ENCODE measurements at places on chromosomes 6 and 20. TPM values are rescaled to one million over a fixed set of nuclear protein-coding genes. Genes with fewer than 3 reads are reported as not detected.

- DNase-seq: no peak
Observed at GRCh38 chr6:71392276-71392675, 103.7 kb downstream of the OGFRL1 start.

- no peak for DNase-seq
Observed at GRCh38 chr20:50041246-50041873, 58.6 kb downstream of the SNAI1 start.

DNA sequence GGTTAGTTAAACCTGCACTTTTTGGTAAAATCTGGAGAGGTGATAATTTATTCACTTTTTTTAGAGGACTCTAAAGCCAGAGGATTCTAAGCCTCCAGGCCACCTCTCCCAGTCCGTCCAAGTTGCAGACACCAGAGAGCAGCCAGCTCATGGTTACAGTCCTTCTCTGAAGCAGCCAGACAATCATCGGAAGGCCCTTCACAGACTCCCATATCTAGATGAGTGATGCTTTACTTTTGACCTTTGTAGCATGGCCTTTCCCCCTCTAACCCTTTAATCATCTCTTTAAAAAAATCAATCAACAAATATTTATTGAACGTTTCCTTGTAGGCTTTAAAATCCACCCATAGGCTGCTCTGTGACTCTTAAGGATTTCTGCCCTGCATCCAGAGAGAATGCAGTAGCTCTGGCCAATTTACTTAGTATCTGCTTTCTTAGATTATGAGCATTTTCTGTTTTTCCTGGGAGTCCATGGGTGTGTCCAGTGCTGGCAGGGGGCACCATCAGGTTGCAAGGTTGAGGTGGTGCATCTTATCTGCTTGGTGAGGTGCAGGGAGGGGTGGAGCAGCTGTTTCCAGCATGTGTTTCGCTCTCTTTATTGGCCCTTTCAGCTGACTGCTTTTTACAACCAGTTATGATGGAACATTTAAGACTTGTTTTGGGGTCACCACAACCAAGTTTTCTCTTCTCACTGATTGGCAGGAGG is 58.6 kb downstream of the JARID2 start:
- DNase-seq: no peak

GRCh38 chr6:14165091-14165490 is 47.5 kb downstream of the CD83 start:
- no peak for DNase-seq

- DNase-seq: no peak
Observed at GRCh38 chr20:51139891-51140290, 117.0 kb upstream of the KCNG1 start.

DNA sequence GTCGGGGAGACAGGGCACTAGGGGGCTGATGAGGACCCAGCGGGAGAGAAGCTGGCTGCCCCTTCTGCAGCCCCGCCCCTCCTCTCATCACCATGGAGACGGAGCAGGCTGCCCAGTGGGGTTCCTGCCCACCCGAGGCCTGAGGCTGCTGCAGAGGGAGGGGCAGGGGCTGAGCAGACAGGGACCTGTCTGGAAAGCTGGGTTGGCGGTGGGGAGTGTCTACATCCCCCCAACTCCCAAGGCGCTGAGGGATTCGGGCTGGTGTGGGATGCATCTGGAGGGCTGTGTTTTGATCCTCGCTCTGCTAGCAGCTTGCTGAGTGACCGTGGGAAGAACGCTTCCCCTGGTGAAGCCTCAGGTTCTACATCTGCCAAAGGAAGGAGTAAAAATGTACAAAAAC is 1.2 kb upstream of the BPI start:
- DNase-seq: no peak

GRCh38 chr6:53691252-53691651 is 25.7 kb upstream of the KLHL31 start:
- DNase-seq: no peak

- no peak for DNase-seq
Observed at GRCh38 chr6:165575158-165575549, 87.9 kb downstream of the PDE10A start.

DNA sequence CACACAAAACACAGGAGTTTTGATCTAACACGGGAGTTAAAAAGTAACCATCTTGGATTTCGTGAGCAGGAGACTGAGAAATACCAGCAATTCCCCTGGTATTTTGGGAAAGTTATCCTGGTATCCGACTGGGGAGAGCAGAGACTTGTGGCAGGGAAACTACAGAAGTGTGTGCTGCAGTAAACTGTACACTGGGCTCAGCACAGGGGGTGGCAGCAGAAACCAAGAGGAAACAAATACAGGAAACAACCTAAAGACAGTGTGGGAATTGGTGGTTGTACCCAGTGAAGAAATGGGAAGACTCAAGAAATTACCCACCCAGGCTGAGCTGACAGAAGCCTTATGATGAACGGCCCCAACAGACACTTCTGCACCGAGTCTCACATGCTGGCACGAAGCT is 109.8 kb downstream of the CHD6 start:
- DNase-seq: no peak

DNA sequence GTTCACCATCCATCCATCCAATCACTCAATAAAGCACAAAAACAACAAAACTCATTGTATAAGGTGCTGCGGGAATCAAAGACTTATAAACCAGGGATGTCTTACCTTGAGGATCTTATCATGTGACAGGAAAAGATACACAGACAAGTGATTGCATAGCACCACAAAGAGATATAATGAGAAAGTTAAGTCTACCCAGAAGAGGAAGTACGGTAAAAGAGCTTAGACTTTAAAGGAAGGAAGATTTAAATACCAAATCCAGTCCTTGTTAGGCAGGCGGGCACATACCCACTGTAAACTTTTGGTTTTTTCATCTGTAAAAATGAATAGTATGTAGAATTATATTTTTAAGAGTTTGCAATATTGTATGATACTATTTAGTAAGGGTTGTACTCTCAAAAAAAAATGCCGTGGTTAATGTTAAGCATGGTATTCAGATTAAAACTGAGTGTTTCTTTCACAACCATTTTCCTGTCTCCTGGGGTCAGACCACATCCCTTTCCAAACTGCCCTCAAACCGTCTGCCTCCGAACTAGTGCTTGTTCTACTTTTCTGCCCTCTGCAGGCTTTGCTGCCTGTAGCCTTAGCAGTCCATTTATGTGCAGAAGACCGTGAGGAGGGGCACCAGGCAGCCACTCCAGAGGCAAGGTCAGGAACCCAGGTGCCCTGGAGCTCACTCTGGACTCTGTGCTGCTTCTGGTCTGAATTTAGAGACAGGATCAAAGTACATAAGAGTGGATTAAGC is 179.5 kb upstream of the SYNDIG1 start:
- no peak for DNase-seq

- DNase-seq: no peak
Observed at GRCh38 chr6:110421749-110422443, 6.5 kb upstream of the DDO start.

ID4 gene
- 3.4 TPM for polyA plus RNA-seq

PIGU gene
- polyA plus RNA-seq: 20.3 TPM

DDO gene
- 0.95 TPM for polyA plus RNA-seq

VNN1 gene
- polyA plus RNA-seq: 0.28 TPM

FAM83B gene
- polyA plus RNA-seq: not detected

ZFP64 gene
- polyA plus RNA-seq: 11.7 TPM

MATN4 gene
- 0.57 TPM for polyA plus RNA-seq

LHFPL5 gene
- not detected for polyA plus RNA-seq

SLC17A2 gene
- polyA plus RNA-seq: not detected

IL17F gene
- not detected for polyA plus RNA-seq

SLC13A3 gene
- polyA plus RNA-seq: 3.3 TPM

LY6G6F gene
- polyA plus RNA-seq: not detected
